ENCODE measurements at places on chromosomes 16 and 17.

DNA sequence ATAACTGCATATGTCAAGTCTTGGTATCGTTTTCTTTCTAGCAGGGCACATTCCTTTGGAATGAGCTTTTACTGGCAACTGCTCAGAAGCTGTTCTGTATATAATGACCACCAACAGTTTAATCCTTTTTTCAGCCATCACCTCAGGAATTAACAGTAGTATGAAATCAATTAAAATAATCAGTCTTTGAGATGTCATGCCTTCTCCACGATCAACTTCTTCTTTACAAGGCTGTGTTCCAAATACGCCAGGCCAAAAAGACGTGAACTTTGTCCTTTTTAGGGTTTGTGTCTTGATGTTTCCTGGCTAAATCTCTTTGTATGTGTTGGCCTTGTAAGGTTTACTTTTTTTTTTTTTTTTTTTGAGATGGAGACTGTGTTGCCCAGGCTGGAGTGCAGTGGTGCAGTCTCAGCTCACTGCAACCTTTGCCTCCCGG is 54.9 kb downstream of the ABCC1 start:
- no peak for ATAC-seq

- no peak for ATAC-seq
Observed at GRCh38 chr17:3666516-3666915, 1.9 kb downstream of the TAX1BP3 start.

GRCh38 chr17:76368545-76368944 is 14.8 kb upstream of the PRPSAP1 start:
- ATAC-seq, result no peak

DNA sequence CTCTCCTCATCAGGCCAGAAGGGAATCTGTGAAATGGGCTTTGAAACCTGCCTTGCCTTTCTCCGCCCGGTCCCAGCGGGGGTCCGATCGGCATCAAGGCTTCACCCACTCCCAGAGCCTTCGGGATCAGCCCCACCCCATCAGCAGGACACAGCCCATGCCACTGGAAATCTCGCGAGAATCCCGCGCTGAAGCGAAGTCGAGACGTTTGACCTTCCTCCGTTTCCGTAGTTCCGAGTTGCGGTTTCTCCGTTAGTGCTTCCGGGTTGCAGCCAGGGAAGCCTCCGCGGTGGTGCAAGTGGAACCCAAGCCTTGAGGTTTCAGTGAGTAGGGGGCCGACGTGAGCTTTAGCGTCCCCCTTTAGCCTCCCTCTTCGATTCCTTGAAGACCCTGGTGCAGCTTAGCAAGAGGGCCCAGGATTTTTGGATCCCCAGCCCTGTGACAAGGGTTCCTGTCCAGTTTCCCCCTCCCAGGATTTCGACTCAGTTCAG is at the start of gene COASY:
Gene COASY, plus strand, starts transcription at position 252 of the 491 bp plus-strand sequence. CDS start 475 bp downstream, outside the sequence.
- ATAC-seq, result peak; percentile 74

- ATAC-seq, result no peak
Observed at GRCh38 chr16:53605356-53605755, 98.3 kb downstream of the RPGRIP1L start.

DNA sequence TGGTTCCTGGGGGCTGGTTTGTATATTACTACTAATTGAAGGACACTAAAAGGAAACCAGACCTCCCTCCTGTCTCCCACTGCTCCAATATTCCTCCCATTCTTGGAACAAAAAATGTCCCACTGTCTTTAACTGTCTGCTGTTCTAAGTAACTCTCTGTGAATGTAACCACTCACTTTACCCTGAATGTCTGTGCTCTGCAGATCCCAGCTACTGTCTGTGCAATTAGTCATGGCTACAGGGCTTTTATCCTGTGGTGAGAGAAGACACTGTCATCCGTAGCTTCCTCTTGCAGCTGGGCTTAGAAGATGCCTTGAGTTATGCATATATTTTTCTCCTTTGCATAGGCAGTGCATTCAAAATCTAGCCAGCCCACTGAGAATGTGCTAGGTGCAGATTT is 853.8 kb downstream of the CDH8 start:
- ATAC-seq, result no peak
